Stimulated activated CD4-positive, alpha-beta T cell treated with anti-CD3 and anti-CD28 coated beads, TNF-alpha, amount 100 ng/mL, for 24 hours (primary cell): ENCODE measurements at places on chromosomes 7 and 10.

- DNase-seq = no peak
Measured at GRCh38 chr10:119256030-119256429, 48.7 kb downstream of the GRK5 start.

GRCh38 chr7:83486536-83486935, 162.4 kb downstream of the SEMA3E start:
- DNase-seq = no peak

GRCh38 chr7:112073530-112073929, 132.7 kb downstream of the DOCK4 start:
- DNase-seq = no peak

DNA sequence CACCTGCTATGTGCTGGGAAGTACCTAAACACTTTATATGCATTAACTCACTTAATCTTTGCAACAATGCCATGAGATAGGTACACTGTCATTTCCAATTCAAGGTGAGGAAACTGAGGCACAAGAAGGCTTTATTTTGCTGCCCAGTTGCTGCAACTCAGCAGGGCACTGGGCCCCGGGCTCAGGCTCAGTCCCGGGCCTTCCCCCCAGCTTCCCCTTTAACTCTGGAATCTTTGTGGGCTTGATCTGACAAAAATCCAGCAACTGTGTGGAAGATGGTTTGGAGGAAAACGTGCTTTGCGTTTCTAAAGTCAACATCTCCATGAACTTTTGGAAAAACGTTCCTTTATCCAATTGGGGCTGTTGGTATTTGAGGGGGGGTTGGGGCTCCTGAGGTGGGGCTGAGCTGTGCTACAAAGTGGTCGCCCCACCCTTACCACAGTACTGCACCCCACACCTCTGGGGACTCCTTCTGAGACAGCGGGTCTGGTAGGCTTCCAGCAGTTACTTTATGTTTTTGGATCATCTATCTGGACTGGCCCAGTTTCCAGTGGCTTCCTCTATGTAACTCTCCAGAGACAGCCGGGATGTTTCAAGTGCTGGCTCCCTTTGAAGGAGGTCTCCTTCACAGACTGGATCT, 40.5 kb upstream of the CAMK1D start:
- DNase-seq = no peak

DNA sequence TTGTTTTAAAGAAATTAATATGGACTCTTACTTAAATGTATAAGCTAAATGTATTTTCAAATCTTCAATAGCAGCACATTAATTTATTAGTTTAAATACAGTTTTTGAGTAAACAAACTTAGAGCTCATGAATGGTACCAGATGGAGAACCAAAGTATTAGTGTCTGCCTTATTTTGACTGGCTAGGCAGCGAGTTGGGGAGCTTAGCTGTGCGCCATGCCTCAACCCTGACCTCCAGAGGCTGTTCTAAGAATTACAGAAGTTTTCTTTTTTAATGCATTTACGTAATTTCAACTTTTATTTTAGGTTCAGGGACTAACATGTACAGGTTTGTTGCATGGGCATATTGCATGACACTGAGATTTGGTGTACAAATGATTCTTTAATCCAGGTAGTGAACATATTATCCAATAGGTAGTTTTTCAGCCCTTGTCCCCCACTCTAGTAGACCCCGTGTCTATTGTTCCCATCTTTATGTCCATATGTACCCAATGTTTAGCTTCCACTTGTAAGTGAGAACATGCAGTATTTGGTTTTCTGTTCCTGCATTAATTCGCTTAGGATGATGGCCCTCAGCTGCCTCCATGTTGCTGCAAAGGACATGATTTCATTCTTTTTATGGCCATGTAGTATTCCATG, 166.8 kb downstream of the IQUB start:
- no peak for DNase-seq
